ENCODE measurements at places on chromosomes 5 and 9.

GRCh38 chr5:112413611-112414010 is 5.5 kb downstream of the EPB41L4A start:
- DNase-seq, result no peak

DNA sequence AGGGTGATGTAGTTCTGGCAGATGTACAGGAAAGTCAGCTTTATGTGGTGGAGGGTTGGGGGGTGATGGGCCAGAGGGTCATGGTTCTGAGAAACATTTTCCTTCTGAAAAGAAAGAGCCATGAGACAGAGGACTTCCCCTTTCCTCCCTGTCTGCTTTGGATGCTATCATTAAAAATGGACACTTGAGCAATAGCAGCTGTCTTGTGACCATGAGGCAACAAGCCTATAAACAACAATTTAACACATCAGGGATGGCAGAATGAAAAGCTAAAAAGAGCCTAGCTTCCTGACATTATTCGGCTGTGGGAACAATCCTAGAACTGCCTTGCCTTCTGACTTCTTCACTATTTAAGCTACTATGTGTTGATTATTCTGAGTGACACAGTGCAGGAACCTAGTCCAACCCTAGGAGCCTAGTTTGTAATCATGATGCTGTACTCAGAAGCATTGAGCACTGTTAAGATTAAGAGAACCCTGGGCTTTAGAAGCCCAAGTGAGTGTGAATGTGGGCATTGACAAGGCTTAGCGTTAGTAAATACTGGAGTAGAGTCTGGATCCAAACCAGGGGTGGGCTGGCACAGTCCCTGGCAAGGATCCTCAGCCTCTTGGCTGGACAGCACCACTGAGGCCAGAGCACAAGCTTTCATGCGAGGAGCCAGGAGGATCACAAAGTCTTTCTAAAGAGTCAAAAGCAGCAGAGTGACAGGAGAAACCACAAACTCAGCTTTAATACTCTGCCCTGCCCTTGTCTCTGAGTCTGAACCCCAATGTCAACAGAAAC is 178.5 kb upstream of the EGFLAM start:
- DNase-seq, result no peak

DNA sequence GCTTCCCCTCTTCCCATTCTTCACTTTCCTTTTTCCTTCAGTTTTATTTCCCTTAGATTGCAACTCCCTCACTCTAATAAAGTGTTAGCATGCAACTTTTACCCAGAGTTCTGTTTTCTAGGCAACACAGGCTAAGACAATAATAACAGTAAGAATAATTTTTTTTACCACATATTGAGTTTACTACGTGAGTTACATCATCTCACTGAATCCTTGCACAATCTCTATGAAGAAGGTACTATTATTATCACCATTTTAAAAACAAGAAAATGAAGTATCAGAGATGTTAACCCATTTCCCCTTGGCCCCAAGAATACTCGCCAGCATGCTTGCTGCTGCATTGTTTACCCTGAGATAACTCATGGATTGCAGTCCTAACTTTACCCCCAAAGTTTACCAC is 53.7 kb upstream of the SMIM32 start:
- DNase-seq, result no peak

- no peak for DNase-seq
These were observed 56.9 kb upstream of the GGTA1 start for GRCh38 chr9:121556580-121556979.

- peak; percentile 59 for DNase-seq
These were observed at the start of gene PTGR1 for GRCh38 chr9:111599092-111599954. PTGR1 (minus strand) TSS chr9:111599647; CDS start chr9:111597422, 2,225 bp downstream.

DNA sequence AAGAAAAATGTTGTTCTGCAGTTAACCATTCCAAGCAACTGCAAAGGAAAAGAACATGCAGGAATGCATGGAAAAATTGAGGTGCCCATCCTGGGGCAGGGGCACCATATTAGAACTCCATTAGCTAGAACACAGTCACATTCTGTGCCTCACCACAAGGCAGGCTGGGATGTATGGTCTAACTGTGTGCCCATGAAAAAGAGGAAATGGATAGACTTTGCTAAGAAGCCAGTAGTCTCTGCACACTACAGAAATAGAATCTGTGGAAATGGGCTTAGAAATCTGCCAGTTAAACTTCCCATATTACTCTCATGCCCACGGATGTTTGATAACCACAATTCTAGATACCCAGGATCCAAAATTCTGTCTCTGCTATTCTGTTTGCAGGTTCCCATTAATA is 423.8 kb upstream of the SMARCA2 start:
- DNase-seq, result no peak

DNA sequence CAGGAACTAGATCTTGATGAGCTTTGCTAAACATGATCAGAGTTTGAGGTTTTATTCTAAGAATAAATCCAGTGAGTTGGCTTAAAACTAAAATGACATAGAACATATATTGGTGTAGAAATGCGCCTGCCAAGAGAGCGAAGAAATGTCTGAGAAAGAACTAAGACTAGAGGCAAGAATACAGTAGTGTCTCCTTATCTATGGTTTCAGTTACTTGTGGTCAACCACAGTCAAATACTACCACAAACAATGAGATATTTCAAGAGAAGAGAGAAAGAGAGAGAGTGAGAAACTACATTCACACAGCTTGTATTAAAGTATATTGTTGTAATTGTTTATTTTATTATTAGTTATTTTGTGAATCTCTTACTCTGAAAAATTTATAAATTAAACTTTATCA is 254.4 kb upstream of the CDH10 start:
- DNase-seq, result no peak

GRCh38 chr5:13511442-13511841 is 433.0 kb downstream of the DNAH5 start:
- DNase-seq, result no peak

DNA sequence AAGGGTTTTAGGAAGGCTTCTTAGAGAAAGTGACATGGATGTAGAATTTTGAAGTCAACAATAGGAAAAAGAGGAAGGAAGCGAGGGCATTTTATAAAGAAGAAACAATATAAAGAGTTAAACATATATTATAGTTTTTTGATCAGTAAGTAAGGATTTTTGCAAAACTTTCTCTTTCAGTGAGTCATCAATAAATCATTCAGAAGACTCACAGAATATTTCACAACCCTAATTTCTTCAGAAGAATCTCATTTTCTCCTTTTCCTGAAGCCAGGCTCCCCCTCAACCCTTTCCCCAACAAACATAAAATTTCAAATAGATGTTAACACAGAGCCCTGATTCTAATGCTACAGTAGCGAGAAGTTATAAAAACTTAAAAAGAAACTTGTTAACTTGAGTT is 4.3 kb upstream of the COX7C start:
- DNase-seq, result no peak

GRCh38 chr5:179870403-179870903 is 11.8 kb upstream of the MRNIP start:
- DNase-seq, result no peak

DNA sequence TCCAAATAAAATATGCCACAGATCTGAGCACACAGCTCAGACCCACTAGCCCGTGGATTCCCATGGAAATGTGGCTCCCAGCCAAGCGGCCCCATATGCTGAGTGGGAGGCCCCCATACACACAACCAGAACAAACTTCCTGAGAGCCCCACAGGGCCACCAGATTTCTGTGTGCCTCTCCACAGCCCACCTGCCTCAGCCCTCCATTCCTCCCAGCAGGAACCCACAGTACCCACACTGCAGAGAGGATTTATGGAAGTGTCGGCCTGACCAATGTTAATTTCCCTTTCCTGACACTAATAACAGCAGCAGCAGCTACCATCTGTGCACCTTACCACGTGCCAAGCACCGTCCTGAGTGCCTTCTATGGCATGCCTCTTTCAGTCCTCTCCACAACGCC is 99.3 kb upstream of the SPOCK1 start:
- DNase-seq, result no peak

GRCh38 chr5:90287036-90287435 is 122.5 kb downstream of the CETN3 start:
- DNase-seq, result no peak

- no peak for DNase-seq
These were observed 54.4 kb downstream of the KCNV2 start for GRCh38 chr9:2771661-2772060.

GRCh38 chr5:122757285-122757684 is 17.6 kb upstream of the SNX2 start:
- no peak for DNase-seq

- DNase-seq, result no peak
These were observed 1.0 kb downstream of the PHPT1 start for GRCh38 chr9:136849960-136850865.

GRCh38 chr5:100519075-100519474 is 16.1 kb upstream of the FAM174A start:
- DNase-seq, result no peak

- no peak for DNase-seq
These were observed 36.0 kb upstream of the GLIPR2 start for GRCh38 chr9:36100532-36100931.

GRCh38 chr5:174910245-174910737 is 185.9 kb downstream of the MSX2 start:
- DNase-seq, result peak; percentile 65

DNA sequence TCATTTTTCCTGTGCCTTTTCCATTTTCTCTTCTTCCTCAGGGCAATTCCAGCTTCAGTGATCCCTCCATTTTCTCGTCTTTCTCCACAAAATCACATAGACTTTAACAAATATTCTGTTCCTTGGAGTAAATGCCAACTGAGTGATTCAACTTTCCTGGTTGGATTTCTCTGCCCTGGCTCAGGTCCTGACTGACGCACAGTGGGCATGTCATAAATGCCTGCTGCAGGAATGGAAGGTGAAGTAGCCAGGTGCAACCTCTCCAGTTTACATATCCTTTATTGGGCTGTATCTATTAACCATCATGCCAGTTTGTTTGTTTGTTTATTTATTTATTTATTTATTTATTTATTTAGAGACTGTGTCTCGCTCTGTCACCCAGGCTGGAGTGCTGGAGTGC is 95.1 kb downstream of the MEF2C start:
- DNase-seq, result no peak

Data from activated naive CD8-positive, alpha-beta T cell treated with anti-CD3 and anti-CD28 coated beads, Interleukin-2, amount 10 ng/mL, durations not matched to agents 7 days and 5 days (primary cell).